ENCODE measurements at places on chromosomes 11 and 22.

- DNase-seq = no peak
These were observed 208.7 kb downstream of the DSCAML1 start for GRCh38 chr11:117588166-117588810.

DNA sequence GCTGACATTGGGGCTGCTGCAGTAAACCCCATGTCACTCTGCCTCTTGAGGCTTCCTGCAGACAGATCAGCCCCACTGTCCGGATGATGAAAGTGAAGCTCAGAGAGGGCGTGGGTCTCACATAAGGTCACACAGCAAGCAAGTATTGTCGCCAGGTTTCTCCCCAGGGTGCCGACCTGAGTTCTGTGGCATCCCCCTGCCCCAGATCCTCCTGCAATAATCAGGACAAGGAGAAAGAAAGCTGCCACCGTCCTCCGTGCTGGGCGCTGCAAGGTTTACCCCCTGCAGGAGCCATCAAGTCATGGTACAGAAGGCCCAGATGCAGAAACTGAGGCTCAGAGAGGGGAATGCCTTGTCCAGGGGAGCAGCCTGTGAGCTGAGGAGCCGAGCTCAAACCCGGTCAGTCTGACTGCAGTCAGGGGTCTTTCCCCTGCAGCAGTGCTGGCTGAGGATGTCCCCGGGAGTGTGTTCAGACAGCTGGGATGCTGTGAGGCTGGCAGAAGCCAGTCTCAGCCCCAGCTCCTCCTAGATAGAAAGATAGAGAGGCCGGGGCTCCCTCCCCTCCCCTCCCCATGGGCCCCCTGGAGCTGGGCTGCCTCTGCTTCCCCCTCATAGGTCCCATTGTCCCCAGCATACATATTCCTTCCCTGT is 13.2 kb downstream of the EMID1 start:
- no peak for DNase-seq

- no peak for DNase-seq
These were observed 106.7 kb downstream of the ETS1 start for GRCh38 chr11:128480665-128481064.

- DNase-seq = no peak
These were observed 207.6 kb downstream of the BRD1 start for GRCh38 chr22:49620003-49620556.

DNA sequence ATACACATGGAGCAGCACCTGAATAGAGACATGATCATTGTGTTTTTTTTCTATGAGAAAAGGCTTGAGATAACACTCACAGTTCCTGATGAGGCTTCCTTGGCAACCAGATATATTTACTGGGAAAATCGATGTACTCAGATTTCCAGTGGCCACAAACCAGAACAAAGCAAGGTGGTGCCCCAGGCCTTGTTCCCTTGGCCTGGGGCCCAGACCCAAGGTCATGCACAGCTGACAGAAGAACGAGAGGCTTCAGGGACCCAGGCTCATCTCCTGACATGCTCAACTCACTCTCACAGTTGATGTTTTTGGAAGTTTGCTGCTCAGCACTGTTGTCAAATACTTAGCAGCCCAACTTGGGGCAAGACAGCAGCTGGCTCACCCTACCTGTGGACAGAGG is 281.8 kb downstream of the NTM start:
- DNase-seq = no peak

DNA sequence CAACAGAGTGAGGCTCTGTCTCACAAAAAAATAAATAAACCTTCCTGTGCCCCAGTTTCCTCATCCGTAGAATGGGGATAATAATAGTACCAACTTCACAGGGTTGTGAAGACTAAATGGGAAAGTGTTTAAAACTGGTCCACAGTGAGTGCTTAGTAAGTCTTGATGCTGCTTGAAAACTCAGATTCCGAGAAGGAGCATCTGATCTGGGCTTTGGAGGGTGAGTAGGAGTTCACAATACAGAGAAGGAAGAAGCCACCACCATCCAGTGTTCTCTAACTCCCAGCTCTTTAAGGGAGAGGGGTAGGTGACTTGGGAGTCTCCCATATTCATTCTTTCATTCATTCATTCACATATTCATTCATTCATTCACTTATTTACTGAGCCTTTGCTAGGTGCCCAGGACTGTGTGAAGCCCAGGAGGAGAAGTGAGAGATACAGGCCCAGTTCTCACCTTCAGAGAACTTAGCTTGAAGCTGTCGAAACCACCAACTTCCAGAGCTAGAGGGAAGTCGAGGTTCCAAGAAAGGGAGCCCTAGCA is 17.7 kb downstream of the CYTH4 start:
- DNase-seq = no peak

DNA sequence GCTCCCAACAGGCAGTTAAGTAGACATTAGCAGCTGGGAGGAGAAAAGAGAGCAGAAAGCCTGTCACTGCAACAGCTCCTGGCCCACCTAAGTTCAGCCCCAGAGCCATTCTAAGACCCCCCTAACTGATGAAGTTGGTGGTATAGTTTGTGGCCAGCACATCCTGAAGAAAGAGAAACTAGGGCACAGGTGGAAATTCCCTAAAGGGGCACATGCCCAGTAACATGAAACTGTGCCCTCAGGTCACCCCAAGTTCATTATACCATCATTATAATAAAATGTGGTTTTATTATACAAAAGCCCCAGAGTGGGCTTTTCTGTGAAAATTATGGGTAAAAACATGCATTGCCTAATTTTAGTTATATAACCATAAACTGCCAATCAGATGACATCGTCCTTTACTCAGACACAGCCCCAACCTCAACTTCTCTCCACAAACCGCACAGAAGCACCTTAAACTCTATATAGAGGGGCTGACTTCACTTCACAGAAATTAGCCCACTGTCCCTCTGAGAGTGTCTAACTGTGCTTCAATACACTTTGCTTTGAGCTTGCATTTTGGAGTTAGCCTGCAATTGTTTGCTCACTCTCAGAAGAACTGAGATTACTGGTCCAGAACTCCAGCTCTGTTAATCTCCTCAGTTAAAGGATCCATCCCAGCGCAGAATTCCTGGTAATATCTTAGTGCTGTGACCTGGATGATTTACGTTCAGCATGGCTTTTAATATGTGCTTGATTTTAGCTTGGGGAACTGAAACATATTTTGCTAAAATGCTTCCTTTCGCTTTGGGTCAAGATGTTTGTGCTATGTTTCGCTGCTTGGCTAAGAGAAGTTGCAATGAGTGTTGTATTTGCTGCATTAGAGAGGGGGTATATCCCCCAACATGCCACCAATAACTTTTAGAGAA is 1.8 kb upstream of the APOL3 start:
- no peak for DNase-seq

GRCh38 chr22:50724616-50725015 is 13.4 kb upstream of the ACR start:
- DNase-seq = no peak

GRCh38 chr11:97754976-97755375 is 1265.8 kb upstream of the CNTN5 start:
- DNase-seq = no peak

GRCh38 chr11:131616481-131617140 is 246.2 kb downstream of the NTM start:
- no peak for DNase-seq

DNA sequence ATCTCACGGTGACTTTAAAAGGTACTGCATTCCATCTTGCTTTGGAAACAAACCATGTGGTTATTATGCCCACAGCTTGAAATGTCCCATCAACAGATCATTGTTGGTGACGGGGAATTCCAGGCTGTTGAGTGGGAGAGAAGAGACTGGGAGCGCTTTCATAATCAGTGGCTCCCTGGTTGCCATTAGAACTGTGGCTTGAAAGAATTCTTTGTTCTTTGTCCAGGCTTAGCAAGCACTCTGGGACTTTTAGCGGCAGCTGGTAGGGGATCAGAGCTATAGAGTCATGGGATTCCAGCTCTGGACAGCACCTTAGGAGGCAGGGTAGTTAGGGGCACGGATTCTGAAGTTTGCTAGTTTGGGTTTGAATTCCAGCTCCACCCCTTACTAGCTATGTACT is 22.0 kb downstream of the MMP20 start:
- peak; percentile 62 for DNase-seq

DNA sequence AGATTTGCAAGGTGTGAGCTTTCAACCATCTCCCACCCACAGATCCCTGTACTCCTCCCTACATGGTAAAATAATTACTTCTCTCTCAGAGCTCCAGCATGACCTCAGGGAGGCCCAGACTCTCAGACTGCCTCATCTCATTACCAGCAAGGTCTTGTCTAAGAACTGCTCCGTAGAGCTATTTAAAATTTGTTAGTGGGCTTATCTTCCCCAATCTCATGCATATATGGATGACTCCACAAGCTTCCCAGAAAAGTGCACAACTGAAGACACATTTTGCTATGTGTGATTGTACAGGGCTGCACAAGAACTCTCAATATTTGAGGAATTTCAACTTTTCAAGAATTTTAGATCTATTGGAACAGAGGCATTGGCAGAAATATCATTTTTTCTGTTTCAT is 230.3 kb downstream of the CSNK2A3 start:
- no peak for DNase-seq

DNA sequence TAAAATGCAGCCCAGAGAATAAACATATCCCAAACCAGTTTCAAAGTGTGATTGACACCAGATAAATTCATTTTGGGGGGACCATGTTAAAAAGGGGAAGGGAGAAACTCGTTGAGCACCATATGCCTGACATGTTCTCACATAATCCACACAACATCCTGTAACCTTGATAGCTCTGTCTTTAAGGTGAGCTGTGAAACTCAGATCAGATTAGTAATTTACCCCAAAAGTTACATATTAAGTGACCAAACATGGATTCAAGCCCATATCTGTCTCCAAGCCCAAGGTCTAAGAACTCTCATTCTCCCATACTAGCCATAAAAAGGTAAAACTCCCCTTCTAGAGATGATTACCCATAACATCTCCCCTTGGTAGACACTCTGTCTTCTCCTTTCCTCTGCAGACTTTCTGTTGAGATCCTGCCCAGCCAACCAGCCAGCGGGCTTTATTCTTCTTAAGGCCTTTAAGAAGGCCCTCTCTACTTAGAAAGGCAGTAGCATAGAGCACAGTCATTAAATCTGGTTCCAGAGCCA is 150.7 kb downstream of the CCDC34 start:
- DNase-seq = no peak

- DNase-seq = no peak
These were observed 23.5 kb downstream of the SPATA19 start for GRCh38 chr11:133821776-133822175.
